ENCODE measurements at places on chromosomes 6 and 20.

DNA sequence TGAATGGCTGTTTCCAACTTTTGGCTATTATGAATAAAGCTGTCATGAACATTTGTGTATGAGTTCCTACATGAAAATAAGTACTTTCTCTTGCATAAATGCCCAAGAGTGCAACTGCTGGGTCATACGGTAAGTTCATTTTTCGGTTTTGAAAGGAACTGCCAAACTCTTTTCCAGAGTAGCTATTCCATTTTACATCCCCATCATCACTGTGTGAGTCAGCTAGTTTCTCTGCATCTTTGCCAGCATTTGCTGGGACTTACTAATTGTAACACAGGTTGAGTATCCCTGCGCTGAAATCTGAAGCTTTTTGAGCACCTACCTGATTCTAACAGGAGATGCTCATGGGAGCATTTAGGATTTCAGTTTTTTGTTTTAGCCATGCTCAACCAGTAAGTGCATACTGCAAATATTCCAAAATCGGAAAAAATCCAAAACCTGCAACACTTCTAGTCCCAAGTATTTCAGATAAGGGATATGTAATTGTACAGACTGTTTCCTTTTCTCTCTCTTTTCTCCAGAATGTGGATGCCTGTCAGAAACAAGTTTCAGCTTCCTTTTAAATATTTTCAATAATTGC is 118.4 kb downstream of the DTNBP1 start:
- DNase-seq = peak; percentile 12

DNA sequence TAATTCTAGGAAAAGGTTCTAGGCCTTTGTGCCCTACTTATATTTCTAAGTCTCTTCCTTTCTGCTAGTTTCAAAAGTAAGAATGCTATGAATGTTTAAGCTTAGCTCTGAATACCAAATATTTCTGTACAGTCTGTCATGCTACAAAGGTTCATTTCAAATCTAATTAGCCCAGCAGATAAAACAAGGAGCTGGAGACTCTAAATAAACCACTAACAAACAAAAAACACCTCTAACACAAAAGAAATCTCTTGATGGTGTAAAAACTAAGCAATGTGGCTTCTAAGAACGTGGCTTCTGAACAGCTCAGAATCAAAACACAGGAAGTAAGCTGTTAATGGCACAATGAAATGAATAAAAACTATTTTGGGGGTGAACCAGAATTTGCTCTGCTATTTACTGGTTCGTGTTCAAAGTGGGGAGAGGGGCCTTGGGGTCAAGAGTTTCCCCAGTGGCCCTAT is 198.3 kb downstream of the BCAS1 start:
- DNase-seq = peak; percentile 27

DNA sequence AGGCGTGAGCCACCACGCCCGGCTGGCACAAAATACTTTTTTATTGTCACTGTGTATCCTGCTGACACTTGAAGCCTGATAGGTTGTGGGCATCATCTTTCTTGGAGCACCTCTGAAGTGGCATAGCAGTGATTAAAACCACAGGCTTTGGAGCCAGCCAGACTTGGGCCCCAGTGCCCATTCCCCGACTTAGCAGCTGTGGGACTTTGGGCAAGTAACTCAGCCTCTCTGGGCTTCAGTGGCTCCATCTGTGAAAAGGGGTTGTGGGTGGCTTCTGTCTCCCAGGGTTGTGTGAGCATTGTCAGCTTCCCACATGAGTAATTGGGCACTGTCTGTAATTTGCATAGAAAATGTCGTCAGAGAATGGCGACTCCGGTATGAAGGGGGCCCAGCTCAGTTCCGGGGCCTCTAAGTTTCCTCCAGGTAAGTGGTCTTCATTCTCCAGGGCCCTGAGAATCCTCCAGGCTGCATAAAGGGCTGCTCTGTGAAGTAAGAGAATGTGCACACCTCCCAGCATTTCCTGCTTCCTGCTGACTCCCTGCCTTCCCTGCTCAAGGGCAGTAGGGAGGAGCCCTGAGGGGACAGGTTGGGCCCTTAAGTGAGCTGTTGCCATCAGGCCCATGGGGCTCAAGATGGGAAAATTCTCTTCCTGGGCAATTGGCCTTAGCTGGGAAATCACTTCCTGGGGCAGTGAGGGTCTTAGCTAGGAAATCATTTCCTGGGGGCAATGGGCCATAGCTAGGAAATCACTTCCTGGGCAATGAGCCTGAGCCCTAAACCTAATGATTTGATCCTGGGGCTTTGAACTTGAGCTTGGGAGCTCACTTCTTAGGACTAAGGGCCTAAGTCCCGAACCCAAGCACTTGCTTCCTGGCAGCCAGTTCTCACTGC is 27.2 kb downstream of the ARHGAP40 start:
- no peak for DNase-seq

- no peak for DNase-seq
Measured at GRCh38 chr6:9499709-9500108, 915.2 kb downstream of the TFAP2A start.

- peak; percentile 67 for DNase-seq
Measured at GRCh38 chr6:26025047-26025893, 62.0 kb upstream of the HFE start.

DNA sequence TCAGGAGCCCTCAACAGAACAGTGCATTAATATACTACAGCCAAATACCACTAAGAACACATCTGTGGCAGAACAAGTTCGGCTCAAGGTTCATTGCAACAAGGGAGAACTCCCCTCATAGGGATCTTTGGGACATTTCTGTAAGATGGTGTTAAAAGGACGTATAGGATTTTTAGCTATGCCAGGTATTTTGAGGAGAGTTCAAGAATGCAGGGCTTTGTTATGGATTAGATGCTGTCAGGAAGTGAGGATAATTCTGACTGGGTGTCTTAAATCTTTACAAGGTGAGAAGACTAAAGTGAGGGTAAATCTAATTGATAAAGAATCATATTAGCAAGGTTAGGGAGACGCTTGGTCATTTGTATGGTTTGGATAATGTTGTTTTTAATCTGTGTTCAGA is 83.7 kb upstream of the AHI1 start:
- no peak for DNase-seq

GRCh38 chr20:38212806-38213606 is 47.5 kb downstream of the KIAA1755 start:
- DNase-seq = no peak

DNA sequence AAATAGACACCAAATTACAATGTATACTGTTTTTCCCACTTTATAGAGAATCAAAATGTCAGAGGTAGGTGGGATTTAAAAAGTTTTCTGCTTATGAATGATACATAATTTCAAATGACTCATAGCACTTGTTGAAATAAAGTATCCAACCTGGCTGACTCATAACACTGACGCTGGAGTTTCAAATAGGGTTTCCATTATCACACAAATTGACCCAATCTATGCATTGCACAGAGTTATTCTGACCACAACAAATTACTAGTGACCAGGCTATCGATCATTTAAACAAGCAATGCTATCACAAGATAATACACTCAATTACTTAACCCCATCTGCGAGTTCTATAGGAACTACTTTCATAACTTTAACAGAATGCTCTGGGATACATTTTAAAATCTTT is 31.9 kb upstream of the PRELID3B start:
- peak; percentile 45 for DNase-seq

DNA sequence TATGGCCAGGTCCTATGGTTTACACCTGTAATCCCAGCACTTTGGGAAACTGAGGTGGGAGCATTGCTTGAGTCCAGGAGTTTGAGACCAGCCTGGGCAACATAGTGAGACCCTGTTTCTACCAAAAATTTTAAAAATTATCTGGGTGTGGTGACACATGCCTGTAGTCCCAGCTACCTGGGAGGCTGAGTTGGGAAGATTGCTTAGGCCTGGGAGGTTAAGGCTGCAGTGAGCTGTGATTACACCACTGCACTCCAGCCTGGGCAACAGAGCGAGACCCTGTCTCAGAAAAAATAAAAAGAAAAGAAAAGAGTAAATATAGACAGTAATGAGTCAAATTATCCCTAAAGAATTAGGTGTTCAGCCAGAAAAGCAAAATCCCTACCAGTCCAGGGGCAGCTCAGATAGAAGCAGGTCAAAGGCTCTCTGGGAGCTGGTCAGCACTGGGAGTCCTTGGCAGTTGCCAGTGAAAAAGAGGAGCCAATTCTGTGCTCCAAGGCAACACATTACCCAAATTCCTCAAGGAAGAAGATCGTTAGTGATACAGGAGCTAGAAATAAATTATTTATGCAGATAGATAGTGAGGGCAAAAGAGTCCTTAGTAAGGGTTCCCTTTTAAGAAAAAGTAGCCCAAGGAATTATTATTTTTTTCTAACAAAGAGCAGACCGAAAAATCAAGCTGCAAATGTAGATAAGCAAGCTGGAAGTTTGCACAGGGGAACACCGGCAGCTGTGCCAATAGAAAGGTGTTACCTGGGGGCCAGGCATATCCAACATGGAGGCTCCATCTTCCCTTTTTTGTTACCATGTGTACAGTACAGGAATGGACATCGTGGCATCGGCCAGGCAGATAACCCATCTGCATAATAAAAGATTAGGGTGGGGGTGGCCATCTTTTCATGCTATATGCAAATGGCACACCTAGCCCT is 31.4 kb upstream of the SEC63 start:
- no peak for DNase-seq

GRCh38 chr20:49160057-49160929 is 27.8 kb downstream of the STAU1 start:
- no peak for DNase-seq

DNA sequence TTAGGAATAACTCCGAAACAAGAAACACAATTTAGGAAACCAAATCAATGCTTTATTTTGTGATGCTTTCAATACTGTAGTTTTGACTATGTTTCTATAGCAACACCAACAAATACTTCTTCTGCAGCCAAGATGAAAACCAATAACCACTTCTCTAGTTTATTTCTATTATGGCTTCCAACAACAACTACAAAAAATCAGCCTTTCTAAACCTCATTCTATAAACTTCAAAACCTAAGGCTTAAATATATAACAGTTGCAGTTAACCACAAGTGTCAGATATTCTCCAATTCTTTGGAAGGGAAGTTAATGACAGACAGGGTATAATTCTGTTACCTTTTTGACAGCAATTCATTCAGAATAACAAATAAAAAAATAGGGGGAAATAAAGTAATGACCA is 80.9 kb downstream of the EPB41L2 start:
- no peak for DNase-seq

- DNase-seq = peak; percentile 55
Measured at GRCh38 chr20:58361481-58362205, 27.4 kb upstream of the VAPB start.

- no peak for DNase-seq
Measured at GRCh38 chr6:53504512-53504911, 40.4 kb downstream of the GCLC start.

- DNase-seq = no peak
Measured at GRCh38 chr6:13120483-13121482, 207.6 kb downstream of the TBC1D7 start.

GRCh38 chr6:131951576-131952230 is 531 bp upstream of the CCN2 start:
- peak; percentile 29 for DNase-seq

DNA sequence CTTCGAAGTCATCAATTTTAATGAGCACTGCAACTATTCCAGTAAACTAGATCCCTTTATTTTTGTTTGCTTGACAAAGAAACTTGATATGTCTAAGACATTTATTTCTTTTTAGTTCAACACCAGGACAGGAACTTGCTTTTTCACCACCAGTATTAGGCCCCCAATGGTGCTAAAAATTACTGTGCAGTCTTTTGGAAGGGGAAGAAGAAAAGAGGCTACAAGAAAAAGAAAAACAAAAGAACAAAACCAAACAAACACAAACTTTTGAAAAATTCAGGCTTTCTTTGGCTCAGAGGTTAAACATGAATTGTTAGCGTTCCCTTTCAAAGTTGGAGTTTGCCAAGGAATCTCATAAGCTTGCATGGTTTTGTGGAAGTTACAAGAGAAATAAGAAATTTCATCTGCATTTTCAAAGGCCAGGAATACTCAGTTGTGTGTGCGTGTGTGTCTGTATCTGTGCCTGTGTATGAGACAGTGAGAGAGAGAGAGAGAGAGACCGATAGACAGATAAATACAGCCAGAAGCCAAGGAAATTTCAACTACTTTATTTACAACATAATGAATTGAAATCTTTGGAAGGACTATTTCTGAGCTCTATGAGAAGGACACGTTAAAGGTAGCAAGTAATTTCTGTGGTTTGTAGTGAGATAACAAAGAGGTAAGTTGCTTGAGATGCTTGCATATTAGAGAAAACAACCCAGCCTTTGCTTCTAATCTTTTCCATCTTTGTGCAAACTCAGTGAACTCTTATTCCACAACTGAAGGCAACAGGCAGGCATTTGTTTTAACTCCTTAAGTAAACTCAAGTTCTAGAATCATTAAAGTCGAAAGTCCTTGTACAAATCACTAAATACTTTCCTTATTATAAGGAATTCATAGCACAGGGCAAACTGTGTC is 171.0 kb upstream of the CITED2 start:
- DNase-seq = no peak

DNA sequence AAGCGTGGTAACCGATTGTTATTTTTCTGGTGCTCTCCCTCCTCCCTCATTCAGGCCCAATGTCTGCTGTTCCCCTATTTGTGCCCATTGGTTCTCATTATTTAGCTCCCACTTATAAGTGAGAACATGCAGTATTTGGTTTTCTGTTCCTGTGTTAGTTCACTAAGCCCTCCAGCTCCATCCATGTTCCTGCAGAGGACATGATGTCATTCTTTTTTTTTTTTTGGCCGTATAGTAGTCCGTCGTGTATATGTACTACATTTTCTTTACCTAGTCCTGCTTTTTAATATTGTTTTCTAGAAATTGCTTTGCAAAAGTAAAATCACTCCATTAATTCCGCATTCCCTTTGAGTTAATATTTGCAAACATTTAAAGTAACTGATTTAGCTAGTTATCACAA is 23.1 kb downstream of the ZNF451 start:
- no peak for DNase-seq

GRCh38 chr6:16345449-16346330 is 107.3 kb downstream of the GMPR start:
- DNase-seq = peak; percentile 96

DNA sequence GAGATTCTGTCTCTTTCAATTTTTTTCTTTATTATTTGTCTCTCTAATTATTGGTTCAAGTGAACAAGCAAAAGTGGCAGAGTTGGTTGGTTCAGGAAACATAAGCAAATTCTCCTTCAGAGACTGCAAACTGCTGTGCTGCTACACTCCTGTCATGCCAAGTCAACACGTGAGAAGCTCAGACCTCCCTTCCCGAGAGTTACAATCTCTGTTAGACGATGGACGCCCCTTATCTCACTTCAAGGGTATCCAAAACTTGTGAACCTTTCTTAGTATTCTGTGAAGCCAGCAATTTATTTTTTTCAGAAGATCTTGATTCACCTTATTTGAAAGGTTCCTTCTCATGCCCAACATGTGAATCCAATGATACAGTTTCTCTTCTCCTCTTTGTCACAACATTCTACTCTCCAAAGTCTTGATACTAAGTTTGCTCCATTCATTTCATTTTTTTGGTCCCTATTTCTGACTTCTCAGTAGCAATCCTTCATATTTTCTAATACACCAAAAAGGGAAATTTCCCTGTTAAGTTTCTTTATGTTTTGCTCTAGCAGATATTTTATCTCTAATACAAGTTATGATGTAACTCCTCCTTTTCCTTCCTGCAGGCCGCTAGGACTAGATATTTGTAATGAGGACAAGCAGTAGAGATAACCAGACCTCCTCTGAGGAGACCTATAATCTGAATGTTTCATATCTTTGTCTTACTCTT is 448.8 kb upstream of the CITED2 start:
- no peak for DNase-seq

GRCh38 chr6:52801188-52801841 is 2.3 kb downstream of the GSTA1 start:
- DNase-seq = no peak

GRCh38 chr6:94510877-94511276 is 1066.5 kb upstream of the MANEA start:
- no peak for DNase-seq

Measured in fibroblast of skin of abdomen (primary cell).